ENCODE measurements at places on chromosomes 5 and 9.

- DNase-seq = no peak
These were observed 111.3 kb upstream of the ABCA1 start for GRCh38 chr9:105039175-105039799.

DNA sequence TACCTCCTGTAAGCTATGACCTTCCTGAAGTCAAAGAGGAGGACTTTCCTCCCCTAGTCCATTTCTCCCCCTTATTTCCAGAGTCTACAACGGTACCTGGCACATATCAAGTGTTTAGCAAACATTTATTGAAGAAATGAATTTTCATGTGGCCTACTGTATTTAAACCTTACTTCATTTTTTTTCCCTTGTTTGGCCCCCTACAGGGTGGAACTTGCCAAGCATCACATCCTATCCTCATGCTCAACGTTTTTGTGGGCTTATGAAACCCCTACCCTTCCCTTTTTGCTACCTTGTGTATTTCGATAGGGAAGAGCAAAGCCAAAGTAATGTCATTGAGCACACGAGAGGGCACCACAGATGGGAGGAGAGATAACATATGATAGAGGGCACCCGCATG, 1857.8 kb upstream of the WWC1 start:
- DNase-seq = no peak

DNA sequence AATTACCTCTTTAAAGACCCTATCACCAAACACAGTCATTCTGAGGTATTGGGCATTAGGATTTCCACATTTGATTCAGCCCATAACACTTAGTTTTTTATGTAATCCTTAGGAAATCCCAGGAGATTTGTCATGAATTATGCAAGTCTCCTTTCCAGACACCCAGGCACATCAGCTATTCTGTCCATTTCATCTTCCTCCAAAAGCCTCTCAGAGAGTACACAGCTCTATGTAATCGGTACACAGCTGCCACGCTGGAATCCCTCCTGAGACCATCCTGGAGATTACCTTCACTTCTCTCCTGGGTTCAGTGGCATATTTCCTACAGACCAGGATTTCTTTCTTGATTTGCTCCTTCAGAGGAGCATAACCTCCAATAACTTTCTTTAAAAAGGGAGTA, 2309.8 kb upstream of the WWC1 start:
- DNase-seq = no peak

DNA sequence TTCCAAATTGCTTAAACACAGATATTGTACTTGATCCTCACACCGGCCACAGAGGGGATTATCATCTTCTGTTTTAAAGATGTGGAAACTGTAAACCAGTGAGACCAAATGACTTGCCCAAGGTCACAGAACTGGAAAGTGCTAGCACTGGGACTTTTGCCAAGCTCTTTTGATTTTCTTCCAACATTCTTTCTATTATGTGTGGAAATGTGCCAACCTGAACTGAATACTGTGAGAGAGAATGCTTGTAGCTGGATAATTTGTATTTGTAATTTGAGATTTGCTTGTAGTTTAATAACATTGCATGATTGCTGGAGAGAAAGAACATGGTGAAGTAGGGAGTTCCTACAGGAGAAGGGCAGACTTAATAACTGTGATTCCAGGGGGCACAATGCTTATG, 977.9 kb upstream of the NUDT12 start:
- peak; percentile 60 for DNase-seq

- DNase-seq = no peak
These were observed 109.8 kb downstream of the DENND1A start for GRCh38 chr9:123820139-123820538.

DNA sequence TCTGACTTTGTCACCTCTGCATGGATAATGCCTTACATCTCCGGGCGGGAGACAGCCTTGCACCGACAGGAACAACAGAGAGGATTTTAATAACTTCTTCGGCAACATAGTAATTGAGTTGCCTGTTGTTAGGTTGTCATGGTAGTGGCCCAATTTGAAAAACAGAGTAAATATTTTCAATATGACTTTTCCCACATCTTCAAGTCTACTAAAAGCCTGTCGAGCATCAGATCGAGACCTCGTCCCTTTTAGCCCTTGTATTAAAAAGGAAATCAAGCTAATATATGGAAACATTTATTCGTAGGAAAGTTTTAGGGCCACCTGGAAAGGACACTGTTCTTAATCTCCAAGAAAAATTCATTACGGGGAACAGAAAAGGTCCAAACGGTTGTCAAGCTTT, 70.8 kb upstream of the FCN2 start:
- DNase-seq = no peak

DNA sequence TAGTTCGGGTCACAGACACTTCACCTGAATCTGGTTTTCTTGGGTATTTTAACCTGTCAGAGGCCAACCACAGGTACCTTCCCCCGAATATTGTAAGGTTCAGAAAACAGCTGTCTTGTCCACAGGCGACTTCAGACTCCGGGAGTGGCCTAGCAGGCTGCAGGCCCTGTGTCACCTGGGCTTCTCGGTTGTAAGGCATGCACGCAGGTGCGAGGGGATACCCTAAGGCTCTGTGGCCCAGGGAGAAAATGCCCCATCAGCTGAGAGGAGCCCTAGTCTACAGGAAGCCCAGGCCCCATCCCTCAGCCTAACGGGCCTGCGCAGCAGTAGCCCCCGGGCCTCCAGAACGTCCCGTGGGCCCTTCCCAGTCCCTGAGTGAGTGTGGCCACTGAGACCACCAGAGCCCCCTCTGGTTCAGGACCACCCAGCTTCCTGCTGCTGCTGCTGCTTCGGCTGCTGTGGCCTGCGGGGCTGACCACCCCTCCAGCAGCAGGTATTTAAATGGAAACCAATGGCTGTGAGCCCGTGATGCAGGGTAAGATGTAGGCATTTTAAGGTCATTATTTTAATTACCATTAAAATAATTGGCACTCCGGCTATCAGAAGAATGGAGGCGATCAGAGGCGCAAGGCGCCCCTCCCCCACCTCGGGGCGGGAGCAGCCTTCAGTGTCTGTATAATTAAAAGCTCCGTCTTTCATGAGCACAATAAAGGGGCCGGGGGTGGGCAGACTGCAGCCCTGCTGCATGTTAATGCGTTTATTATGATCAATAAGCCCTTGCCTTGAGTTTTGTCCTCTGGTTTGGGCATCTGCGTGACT, 65.4 kb downstream of the PSMB7 start:
- no peak for DNase-seq

- DNase-seq = no peak
These were observed 3.4 kb upstream of the F12 start for GRCh38 chr5:177412603-177413233.

DNA sequence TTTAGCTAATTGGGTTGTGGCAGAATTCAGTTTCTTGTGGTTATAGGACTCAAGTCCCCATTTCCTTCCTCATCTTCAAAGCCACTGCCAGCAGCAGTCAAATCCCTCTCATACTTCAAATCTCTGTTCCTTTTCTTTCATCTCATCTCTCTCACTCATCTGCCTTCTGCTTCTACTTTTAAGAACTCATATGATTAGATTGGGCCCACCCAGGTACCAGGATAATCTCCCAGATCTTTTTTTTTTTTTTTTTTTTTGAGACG, 8.0 kb upstream of the REEP5 start:
- no peak for DNase-seq

DNA sequence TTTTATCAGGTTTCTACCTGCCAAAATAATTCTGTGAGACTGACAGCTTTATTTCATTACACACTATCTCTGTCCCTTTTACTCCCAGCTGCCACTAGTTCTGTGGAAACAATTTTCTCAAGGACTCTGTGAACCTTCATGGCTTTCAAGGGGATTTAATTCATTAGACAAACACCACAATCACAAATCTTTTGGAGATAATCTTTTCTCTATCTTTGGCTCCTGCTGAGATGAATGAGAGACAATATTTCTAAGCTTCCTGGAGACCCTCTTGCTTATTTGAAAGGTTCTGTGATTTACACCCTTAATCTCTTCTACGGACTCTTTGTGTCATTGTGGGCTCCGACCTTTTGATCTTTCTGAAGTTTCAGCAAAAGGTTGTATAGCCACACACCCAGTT, 222.6 kb downstream of the PRDM9 start:
- no peak for DNase-seq

GRCh38 chr5:52853650-52854049, 65.9 kb downstream of the ITGA1 start:
- DNase-seq = no peak

DNA sequence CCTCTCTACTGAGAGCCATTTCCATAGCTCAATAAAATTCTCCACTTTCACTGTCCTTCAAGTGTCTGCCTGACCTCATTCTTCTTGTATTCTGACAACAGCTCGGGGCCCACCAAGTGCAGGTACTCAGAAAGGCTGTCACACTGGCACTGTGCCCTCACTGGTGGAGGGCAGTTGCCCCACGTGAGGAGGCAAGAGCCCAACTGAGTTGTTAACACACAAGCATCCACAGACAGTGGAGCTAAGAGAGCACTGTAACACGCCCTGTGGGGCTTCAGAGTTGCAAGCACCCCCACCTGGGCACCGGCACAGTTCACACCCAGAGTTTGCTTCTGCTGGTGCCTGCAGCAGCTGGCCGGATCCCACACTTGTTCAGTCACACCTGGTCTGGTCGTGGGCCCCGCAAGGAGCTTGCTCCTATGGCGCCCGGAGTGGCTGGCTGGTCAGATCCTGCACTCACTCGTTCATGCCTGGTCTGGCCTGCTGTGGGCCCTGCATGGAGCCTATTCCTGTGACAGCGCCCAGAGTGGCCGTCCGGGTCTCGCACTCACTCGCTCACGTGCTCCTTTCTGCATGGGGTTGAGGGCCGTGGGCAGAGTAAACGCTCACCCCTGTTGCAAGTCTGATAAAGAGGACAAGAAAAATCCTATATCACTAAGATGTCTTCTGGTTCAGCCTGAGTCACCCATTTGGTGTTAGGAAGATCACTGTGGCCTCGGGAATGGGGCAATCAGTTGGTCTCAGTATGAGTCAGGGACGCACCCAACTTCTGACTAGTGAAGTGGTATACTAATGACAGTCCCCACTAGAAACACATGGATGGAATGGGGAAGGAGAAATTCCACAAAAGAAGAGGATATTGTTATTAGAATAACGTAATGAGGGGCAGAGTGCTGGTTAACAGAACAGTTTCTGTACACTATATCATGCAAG, 87.0 kb upstream of the CCNH start:
- no peak for DNase-seq

- DNase-seq = no peak
These were observed 2.9 kb upstream of the FNBP1 start for GRCh38 chr9:130045725-130046450.

DNA sequence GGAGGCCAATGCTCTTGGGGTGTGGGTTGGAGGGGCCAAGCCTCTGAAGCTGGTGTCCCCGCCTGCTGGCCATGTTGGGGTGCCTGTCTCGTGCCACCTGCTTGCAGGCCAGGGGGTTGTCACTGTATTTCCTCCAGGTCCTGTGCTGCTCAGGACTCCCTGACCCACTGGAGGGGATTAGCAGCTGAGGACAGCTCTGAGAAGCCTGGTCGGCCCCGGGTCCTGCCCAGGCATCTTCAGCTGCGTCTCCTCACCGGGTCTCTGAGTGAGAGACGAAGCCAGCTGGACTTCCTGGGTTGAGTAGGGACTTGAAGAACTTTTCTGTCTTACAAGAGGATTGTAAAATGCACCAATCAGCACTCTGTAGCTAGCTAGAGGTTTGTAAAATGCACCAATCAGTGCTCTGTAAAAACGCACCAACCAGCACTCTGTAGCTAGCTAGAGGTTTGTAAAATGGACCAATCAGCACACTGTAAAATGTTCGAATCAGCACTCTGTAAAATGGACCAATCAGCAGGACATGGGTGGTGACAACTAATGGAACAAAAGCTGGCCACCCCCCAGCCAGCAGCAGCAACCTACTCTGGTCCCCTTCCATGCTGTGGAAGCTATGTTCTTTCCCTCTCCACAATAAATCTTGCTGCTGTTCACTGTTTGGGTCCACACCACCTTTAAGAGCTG, 20.6 kb upstream of the SLC9A3 start:
- no peak for DNase-seq

DNA sequence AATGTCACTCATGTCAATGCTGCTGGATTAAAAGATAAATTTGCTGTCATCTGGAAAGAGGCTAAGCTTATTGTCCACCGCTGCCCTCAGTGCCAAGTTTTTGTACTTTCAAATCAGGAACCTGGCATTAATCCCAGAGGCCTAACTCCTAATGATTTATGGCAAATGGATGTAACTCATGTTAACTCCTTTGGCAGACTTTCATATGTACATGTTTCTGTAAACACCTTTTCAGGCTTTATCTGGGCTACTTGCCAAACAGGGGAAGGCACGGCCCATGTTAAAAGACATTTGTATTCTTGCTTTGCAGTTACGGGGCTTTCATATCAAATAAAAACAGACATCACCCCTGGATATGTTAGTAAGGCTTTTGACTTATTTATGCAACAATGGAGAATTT, 608.0 kb upstream of the ACO1 start:
- no peak for DNase-seq

- no peak for DNase-seq
These were observed 59.7 kb downstream of the PPARGC1B start for GRCh38 chr5:149789835-149790234.

GRCh38 chr5:34695275-34696027, 39.3 kb downstream of the RAI14 start:
- no peak for DNase-seq

DNA sequence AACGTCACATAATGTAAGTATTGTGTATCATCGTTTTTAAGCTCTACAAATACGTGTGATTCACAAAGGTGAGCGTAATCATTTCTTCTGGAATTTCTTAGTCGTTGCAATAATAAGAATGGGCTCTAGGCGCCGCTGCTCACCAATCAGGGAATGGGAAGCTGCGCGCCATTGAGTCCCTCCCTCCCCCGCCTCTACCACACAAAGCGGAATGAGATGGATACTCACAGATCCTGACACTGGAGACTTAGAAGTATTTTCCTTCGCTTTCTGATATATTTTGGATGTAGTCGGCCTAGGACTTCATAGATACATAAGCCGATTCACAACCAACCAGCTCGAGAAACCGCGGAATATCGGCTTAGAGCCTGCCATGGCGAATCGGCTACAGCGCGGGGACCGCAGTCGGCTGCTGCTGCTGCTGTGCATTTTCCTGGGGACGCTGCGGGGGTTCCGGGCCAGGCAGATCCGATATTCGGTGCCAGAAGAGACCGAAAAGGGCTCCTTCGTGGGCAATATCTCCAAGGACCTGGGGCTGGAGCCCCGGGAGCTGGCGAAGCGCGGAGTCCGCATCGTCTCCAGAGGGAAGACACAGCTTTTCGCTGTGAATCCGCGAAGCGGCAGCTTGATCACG, at the start of gene PCDHGA11:
Gene PCDHGA11 (plus strand): TSS at position 197 of the 634 bp plus-strand sequence. CDS start 177 bp downstream, at position 374.
- no peak for DNase-seq

DNA sequence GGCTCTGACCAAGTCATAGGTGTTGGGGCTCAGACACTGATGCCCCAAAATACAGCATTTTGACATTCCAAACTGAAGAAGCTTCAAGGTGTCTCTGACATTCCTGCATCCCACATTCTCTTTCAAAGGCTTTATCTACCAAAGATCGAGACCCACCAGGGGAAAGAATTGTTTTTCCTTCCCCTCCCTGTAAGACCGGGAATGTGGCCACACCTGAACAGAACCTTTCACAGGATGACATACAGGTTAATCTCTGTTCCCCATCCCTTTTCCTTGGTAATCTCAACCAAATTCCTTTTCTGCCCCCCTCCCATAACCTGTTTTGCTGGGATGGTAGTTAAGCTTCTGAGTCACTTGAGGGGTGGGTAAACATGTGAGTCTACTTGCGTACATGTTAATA, 72.3 kb downstream of the IQGAP2 start:
- DNase-seq = no peak
